ENCODE measurements at places on chromosomes 16 and 17. TPM values are rescaled to one million over a fixed set of nuclear protein-coding genes. Genes with fewer than 3 reads are reported as not detected.

GRCh38 chr17:9218911-9219310 lies 197.6 kb downstream of the NTN1 start:
- no peak overlapping the region for H3K27ac ChIP-seq
- no peak for DNase-seq
- no peaks in the 10 kb centered on the region for H3K27me3 ChIP-seq
- H3K36me3 ChIP-seq: peaks cover 19% of the 10 kb centered on the region
- peaks cover 20% of the 10 kb centered on the region for H3K4me1 ChIP-seq

GRCh38 chr17:17722906-17723353 lies 41.7 kb downstream of the RAI1 start:
- no peak for DNase-seq
- no peak overlapping the region for H3K27ac ChIP-seq
- H3K36me3 ChIP-seq: no peaks in the 10 kb centered on the region
- peak overlapping the region; percentile 71 for H3K4me3 ChIP-seq

- H3K4me1 ChIP-seq: peaks cover 12% of the 10 kb centered on the region
- no peak for DNase-seq
- no peaks in the 10 kb centered on the region for H3K36me3 ChIP-seq
- no peak overlapping the region for H3K4me3 ChIP-seq
Observed at GRCh38 chr16:25035494-25036405, 20.6 kb upstream of the ARHGAP17 start.

GRCh38 chr17:1512351-1512750 lies 4.1 kb downstream of the INPP5K start:
- H3K36me3 ChIP-seq: no peaks in the 10 kb centered on the region
- H3K4me1 ChIP-seq: peaks cover 10% of the 10 kb centered on the region
- no peak overlapping the region for H3K4me3 ChIP-seq
- H3K27me3 ChIP-seq: no peaks in the 10 kb centered on the region
- no peak for DNase-seq

Gene NOD2
- total RNA-seq: 0.34 TPM

Gene CSNK2A2
- total RNA-seq: 114 TPM

- no peak overlapping the region for H3K27ac ChIP-seq
- H3K4me3 ChIP-seq: no peak overlapping the region
- H3K27me3 ChIP-seq: no peaks in the 10 kb centered on the region
Observed at GRCh38 chr16:87226926-87227295, 90.3 kb downstream of the C16orf95 start.

Gene HIGD1B
- total RNA-seq: not detected

- H3K4me1 ChIP-seq: peaks cover 31% of the 10 kb centered on the region
- H3K27ac ChIP-seq: no peak overlapping the region
- peaks cover 58% of the 10 kb centered on the region for H3K36me3 ChIP-seq
- DNase-seq: no peak
Observed at GRCh38 chr16:48596326-48596725, 13.7 kb downstream of the N4BP1 start.

DNA sequence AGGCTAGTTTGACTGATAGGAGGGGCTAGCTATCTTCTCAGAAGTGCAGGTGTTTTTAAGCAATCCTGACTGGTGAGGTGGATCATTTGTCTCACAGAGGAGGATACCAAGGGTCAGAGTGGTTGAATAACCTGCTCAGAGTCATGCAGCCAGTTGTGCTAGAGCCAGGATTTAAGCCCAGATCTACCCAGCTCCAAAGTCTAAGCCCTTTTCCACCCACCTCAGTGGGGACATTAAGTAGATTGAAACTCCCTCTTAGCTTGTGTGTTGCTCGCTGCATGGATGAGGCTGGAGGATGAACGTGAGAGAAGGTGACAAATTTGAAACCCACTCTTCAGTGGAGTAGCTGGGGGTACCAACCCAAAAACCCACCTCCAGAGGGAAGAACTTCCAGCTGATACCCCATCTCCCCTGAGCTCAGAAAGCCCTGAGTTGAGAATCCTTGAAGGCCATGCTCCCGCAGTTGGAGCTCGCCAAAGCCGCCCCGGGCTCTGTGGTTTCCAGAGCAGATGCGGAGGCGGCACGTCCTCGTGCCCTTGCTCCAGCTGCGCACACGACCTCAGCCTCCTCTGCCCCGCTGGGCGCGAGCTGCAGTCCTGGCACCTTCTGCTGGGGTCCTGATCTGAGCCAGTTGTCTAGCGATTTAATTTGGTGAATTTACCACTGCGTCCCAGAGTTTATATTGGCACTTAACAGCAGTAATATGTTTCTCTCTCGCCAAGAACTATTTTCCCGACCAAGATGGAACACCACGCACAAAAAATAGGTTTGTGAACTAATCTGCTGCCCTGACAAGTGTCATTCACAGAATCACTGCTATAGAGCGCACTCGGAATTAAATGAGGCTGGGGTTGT lies 159.5 kb downstream of the CCDC182 start:
- H3K27ac ChIP-seq: peak overlapping the region; percentile 21
- DNase-seq: no peak
- H3K4me3 ChIP-seq: no peak overlapping the region
- no peaks in the 10 kb centered on the region for H3K27me3 ChIP-seq
- no peaks in the 10 kb centered on the region for H3K36me3 ChIP-seq

GRCh38 chr16:9135797-9136196 lies 44.4 kb downstream of the HAPSTR1 start:
- no peak overlapping the region for H3K4me3 ChIP-seq
- H3K4me1 ChIP-seq: peaks cover 18% of the 10 kb centered on the region
- no peaks in the 10 kb centered on the region for H3K27me3 ChIP-seq
- peaks cover 6% of the 10 kb centered on the region for H3K36me3 ChIP-seq

- H3K4me3 ChIP-seq: no peak overlapping the region
- H3K4me1 ChIP-seq: no peaks in the 10 kb centered on the region
- no peaks in the 10 kb centered on the region for H3K36me3 ChIP-seq
- H3K27ac ChIP-seq: peak overlapping the region; percentile 6
- H3K27me3 ChIP-seq: no peaks in the 10 kb centered on the region
- DNase-seq: no peak
Observed at GRCh38 chr17:59798111-59798510, 90.7 kb downstream of the VMP1 start.

DNA sequence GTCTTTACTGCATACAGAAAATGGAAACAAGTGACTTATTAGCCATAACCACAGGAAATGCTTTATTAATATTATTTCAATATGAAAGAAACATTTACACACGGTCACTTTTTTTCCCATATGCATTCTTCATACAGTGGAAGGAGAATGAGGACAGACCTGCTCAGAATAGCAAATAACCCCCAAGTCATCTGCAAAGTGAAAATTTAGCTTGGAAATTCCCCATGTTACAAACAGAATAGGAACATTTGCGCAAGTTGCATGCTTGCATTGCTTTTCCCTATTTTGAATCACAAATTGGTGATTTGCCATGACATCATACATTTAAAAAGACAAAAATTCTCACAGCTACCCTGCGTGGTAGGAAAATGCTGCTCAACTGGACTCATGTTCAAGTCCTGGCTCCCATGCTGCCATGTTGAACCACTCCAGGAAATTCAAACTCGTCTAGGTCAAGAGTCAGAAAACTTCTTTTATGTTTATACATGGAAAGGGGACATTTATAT lies 102.0 kb downstream of the GP2 start:
- no peak overlapping the region for H3K4me3 ChIP-seq
- peaks cover 12% of the 10 kb centered on the region for H3K36me3 ChIP-seq
- H3K4me1 ChIP-seq: peaks cover 14% of the 10 kb centered on the region
- DNase-seq: no peak
- H3K27me3 ChIP-seq: peaks cover 3% of the 10 kb centered on the region

DNA sequence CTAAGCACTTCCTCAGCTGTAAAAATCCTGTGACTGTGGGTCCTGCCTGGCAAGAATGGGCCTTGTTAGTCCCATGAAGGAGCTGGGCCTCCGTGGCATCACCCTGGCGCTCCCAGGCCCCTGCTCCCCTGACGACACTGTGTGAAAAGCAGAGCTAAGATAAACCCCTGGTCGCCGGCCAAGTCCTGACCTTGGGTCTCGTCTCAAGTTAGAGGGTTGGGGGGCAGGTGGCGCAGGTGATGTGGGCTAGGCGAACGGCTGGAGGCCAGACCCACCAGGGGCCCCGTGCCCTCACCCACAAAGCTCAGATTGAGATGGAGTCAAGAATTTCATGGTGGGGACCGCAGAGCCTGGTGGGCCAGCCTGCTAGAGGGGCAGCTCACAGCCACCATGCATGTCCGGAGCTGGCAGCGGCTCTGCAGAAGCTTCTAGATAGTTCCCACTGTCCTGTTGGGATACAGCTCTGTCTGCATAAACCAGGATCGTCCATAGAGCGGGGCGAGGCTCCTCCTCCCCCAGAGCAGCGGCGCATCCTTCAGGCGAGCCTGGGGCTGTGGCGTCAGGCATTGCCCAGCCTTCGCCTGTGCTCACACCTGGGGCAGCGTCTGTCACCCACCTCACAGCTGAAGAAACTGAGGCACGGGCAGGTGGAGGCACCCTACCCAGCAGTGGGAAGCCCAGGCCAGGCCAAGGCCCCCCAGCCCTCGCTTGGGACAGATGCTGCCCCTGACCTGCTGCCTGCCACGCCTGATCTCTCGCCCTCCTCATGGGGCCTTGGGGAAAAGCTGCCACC lies 12.0 kb downstream of the CYBC1 start:
- H3K27ac ChIP-seq: no peak overlapping the region
- H3K4me1 ChIP-seq: peaks cover 13% of the 10 kb centered on the region
- peaks cover 4% of the 10 kb centered on the region for H3K36me3 ChIP-seq
- DNase-seq: no peak
- H3K4me3 ChIP-seq: no peak overlapping the region
- H3K27me3 ChIP-seq: no peaks in the 10 kb centered on the region

DNA sequence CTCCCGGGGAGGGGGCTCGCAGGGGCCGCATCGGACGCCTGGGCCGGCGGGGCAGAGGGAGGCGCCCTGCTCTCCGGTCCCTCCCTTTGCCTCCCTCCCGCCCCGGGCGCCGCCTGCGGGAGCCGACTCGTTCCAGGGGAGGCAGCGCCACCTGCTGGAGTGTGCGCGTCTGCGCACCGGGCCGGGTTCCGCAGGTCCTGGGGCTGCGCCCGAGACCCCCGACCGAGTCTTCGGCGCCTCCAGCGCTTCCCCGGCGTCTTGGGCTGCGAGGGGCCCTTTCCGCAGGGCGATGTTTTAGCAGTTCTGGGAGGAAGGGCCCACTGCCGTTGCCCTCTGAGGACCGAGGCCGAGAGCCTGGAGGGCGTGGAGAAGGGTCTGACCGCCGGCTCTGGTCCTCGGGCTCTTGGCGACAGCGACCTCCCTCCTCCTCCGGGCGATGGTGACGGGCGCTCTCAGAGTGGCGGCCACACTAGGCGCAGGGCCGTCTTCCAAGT lies 106.3 kb downstream of the SEC14L1 start:
- peak overlapping the region; percentile 70 for H3K4me3 ChIP-seq
- H3K36me3 ChIP-seq: no peaks in the 10 kb centered on the region
- peak; percentile 95 for DNase-seq
- H3K27ac ChIP-seq: no peak overlapping the region
- H3K4me1 ChIP-seq: peaks cover 8% of the 10 kb centered on the region

Gene IGSF6
- total RNA-seq: not detected

DNA sequence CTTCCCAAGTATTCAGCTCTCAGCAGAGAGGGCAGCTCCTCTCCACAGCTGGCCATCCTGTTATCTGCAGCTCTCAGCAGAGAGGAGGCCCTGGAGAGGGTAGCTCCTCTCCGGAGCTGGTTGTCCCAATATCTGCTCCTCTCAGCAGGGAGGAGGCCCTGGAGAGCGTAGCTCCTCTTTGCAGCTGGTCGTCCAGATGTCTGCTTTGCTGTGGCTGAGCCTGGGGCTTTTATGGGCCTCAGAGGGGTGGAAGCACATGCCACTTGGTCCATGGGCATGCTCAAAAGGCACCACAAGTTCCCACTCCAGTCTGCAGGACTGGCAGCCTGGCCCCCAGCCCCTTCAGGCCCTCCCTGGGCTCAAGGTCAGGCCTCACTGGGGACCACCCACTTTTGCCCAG lies 314.3 kb downstream of the KCNJ2 start:
- DNase-seq: no peak
- H3K27ac ChIP-seq: no peak overlapping the region
- H3K36me3 ChIP-seq: peaks cover 6% of the 10 kb centered on the region
- H3K27me3 ChIP-seq: no peaks in the 10 kb centered on the region
- H3K4me3 ChIP-seq: no peak overlapping the region

Gene GPR179
- 0.46 TPM for total RNA-seq

Gene C16orf89
- 1.4 TPM for total RNA-seq

- H3K27me3 ChIP-seq: no peaks in the 10 kb centered on the region
- H3K4me1 ChIP-seq: peaks cover 27% of the 10 kb centered on the region
- no peak for DNase-seq
- H3K27ac ChIP-seq: peak overlapping the region; percentile 6
- H3K4me3 ChIP-seq: no peak overlapping the region
Observed at GRCh38 chr17:19262650-19263631, 25.8 kb downstream of the EPN2 start.

DNA sequence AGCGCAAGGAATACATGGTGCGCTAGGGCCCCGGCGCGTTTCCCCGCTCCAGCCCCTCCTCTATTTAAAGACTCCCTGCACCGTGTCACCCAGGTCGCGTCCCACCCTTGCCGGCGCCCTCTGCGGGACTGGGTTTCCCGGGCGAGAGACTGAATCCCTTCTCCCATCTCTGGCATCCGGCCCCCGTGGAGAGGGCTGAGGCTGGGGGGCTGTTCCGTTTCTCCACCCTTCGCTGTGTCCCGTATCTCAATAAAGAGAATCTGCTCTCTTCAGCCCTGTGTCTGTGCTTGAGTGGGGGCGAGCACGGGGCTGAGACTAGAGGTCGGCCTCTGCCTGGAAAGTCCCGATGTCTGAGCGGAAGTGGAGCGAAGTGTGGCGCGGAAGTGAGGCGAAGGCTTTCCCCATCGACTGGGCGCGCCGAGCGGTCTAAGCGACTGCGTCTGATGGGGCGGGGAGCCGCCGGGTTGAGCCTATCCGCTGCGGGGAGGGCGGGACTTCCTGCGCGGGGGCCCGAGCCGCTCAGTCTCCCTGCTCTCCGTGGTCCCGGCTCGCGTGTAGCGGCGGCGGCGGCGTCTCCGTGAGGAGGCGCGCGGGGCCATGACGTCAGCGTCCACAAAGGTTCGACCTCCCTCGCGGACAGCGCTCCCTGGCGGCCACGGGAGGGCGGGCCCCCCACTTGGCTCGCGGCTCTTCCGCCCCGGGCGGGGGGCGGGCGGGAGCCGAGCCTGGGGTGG lies 2.0 kb downstream of the RNASEK start:
- H3K4me3 ChIP-seq: peak overlapping the region; percentile 97
- H3K4me1 ChIP-seq: peaks cover 41% of the 10 kb centered on the region
- H3K27me3 ChIP-seq: peaks cover 3% of the 10 kb centered on the region
- DNase-seq: peak; percentile 94

Gene RAD51C
- 17.7 TPM for total RNA-seq

DNA sequence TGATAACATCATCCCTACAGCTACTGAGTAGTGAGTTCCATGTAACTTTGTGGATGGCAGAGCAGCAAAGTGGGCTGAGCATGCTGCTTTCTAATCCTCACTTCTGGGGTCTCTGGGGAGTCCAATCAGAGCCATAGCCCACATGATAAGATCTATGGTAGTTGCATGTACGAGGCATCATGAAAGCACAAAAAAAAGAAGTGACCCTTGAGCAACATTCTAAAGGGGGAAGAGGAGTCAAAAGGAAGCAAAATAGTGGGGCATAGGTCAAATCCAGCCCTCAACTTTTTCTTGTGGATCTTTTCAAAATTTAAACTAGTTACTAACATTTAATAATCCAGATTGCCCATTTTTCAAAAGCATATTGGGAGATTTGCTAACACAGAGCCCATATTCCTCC lies 208.5 kb upstream of the TOX3 start:
- H3K4me3 ChIP-seq: no peak overlapping the region
- no peak for DNase-seq
- no peak overlapping the region for H3K27ac ChIP-seq
- peaks cover 9% of the 10 kb centered on the region for H3K4me1 ChIP-seq
- H3K36me3 ChIP-seq: no peaks in the 10 kb centered on the region

- DNase-seq: no peak
- no peak overlapping the region for H3K4me3 ChIP-seq
- no peaks in the 10 kb centered on the region for H3K36me3 ChIP-seq
- H3K27me3 ChIP-seq: no peaks in the 10 kb centered on the region
- H3K4me1 ChIP-seq: peaks cover 19% of the 10 kb centered on the region
Observed at GRCh38 chr16:57960826-57961472, 10.0 kb downstream of the CNGB1 start.
